ENCODE measurements at places on chromosomes 16 and 17.

DNA sequence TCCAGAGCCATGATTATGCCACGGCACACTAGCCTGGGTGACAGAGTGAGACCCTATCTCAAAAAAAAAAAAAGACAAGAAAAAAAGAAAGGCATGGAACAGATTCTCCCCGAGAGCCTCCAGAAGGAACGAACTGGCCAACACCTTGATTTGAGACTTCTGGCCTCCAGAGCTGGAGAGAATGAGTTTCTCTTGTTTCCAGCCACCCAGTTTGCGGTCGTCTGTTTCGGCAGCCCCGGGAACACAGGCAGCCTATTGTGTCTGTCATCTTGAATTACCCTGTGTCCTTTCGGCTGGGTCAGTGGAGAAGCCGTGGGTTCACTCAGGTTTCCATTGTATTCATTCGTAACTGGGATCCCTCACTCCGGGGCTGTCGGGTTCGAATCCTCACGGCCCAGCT lies 83.9 kb downstream of the RPA1 start:
- no peak for DNase-seq

- peak; percentile 51 for DNase-seq
These were observed 32.8 kb downstream of the MYO15A start for GRCh38 chr17:18141210-18141803.

DNA sequence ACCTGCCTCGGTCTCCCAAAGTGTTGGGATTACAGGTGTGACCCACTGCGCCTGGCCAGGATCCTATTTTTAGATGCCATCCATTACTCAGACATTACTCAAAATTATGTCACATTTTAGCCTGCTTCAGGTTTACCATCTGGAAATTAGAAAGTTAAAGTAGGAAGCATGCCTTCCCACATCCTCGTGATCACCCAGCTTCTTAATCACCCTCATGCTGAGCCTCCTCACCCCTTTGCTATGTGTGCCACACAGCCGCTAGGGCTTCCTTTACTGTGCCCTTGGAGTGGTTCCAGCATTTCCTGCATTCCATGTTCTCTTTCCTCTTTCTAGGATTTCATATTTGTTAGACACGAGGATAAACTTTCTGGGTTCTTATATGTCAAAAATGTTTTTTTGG lies 9.3 kb downstream of the ADORA2B start:
- DNase-seq: no peak

DNA sequence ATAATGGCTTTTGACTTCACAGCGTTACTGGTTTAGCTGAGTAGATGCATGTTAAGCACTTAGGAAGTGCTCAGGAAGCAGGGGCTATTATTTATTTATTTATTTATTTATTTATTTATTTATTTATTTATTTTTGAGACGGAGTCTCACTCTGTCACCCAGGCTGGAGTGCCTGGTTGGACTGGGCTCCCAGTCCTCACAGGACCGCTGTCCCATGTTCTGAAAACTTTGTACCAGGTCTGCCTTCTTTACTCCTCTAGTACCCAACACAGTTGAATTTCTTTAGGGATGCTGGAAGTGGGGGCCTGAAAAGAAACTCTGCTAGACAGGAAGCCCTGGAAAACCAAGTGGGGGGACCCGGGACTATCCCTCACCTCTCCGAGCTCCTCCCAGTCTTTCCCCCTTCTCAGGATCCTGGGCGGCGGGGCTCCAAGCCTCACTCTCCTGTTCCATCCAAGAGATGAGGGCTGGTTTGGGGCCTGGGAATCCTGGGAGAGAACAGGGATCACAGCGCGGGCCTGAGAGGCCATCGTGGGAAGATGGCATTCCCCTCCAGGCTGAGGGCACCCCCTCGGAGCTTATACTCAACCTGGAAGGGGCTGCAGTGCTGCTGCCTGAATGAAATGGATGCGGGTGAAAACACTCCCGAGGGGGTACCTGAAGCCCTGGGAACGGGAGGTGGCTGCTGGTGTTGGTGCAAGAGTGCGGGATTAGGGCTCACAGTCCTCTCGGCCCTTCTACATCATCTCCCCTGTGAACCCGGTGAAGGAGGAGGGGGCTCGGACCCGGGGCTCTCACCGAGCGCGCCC lies 674 bp downstream of the ZNF688 start:
- no peak for DNase-seq

DNA sequence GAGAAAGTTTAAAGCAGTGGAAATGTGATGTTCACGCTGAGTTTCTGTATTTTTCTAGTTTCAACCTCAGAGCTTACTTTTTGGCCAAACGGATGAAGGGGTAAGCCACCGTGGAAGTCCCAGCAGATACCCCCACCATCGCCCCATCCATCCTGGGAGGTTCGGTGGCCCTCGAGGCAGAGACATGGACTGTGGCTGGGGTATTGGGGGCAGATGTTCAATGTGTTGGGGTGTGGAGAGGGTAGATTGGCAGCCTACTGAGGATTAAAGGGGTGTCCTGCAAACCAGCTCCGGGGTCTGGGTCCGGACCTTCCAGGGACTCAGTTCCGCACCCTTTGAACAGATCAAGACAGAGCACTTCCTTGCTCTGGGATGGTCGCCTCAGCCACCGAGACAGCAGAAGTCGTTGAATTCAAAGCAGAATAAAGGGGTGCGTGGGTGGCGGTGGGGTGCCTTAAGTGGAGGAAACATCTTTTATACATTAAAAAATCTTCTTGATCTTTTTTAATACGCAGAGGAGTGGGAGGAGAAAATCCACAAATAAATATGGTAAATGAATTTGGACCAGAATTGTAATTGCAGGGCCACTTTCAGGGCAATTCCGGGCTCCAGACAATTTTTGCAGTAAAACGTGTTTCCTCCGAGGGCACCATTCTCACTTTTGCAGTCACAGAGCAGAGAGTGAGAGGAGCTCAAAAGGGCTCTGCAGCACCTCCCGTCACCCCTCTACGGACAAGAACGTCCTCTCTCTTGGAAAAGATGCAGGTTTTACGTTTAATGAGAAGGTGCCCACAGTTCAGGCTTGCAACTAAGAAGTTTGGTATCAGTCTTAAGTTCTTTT lies 8.2 kb upstream of the CBX8 start:
- DNase-seq: no peak

DNA sequence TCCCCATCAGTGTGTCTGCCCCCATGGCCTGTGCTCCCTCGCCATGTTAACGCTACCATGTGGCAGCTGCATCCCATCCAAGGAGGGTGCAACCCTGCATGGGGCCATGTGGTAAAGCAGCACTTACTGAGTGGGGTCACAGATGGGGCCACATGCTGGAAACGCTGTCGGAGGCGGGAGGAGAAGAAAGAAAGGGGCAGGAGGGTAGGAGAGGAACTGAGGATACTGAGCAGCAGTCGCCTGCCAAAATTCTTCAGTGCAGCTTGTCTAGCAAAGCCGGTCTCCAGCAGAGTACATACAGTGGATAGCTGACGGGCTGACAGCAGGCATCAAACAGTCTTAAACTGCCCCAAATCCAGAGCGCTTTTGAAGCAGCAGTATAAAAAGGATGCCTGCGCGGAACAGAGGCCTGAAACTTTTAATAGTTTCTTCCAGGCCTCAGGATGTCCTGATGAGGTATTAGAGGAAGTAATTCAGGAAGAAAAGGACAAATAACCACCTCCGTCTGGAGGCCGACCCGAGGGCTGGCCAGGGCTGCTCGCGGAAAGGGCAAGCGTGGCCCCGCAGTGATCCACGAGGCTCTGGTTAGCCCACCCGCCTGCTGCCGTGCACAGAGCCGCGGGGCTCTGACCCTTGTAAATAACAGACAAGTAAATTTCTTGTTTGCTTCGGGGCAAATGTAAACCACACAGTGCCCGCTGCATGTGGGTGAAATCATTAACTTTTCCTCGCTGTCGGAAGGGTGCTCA lies 149.0 kb downstream of the CCDC182 start:
- DNase-seq: no peak

GRCh38 chr16:57735755-57736418 lies at the start of gene KATNB1:
TSS of gene KATNB1 (plus strand) at chr16:57735770. CDS start at chr16:57737244, 1,474 bp downstream.
- DNase-seq: no peak

GRCh38 chr16:10385725-10386516 lies at the start of gene ATF7IP2:
TSS of gene ATF7IP2 (plus strand) at chr16:10386061. CDS start at chr16:10430621, 44,560 bp downstream.
- peak; percentile 84 for DNase-seq

DNA sequence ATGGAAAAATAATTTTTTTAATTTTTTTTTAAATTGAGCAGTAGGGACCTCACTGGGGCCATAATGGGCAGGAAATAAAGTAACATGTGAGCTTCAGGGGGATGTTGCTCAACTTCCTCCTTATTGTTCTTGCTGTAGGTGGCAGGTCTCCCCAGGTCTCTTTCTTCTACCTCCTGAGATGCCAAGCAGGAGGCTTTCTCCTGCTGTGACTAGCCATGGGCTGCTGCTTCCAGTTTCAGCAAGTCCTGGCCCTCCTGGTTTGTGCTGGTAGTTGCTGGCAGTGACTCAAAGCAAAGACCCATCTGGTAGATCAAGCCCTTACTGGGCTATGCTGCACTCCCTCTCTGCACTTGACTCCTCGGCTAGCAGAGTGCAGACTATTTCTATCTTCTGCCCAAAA lies 2.3 kb downstream of the DPEP2NB start:
- no peak for DNase-seq

- no peak for DNase-seq
These were observed 11.4 kb upstream of the CCL1 start for GRCh38 chr17:34374457-34374856.

DNA sequence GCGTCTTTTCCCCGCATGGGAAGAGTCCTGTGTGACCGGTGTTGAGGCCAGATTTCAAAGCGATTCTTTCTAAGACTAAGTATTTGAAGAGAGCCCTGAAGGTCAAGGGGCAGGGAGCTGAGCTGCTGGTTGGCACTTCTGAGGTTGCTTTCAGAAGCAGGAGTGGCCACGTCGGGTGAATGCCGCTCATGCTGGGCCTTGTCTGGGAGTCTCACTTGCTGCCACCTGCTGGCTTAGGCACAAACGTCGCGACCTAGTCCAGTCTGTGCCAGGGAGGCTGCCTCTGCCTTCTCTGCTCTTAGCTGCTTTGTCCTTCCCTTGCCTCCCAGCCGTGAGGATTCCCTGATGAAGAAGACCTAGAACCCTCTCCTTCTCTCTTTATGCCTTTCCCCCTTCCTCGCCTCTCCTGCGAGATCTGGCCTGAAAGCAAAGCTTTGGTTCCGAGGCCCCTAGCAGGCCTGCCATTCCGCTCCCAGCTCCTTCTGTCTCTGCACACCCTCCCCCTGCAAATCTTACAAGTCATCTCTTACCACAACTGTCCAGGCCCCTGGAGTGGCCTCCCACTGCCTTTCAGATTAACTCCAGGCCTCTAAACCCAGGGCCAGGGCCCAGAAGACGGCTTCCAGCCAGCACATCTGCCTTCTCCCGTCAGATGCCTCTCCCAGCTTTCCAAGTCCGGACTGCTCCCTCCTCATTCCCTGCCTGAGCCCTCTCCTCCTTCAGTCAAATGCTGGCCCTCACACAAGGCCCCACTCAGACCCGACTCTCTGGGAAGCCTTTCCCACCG lies 11.4 kb downstream of the CTNS start:
- no peak for DNase-seq

DNA sequence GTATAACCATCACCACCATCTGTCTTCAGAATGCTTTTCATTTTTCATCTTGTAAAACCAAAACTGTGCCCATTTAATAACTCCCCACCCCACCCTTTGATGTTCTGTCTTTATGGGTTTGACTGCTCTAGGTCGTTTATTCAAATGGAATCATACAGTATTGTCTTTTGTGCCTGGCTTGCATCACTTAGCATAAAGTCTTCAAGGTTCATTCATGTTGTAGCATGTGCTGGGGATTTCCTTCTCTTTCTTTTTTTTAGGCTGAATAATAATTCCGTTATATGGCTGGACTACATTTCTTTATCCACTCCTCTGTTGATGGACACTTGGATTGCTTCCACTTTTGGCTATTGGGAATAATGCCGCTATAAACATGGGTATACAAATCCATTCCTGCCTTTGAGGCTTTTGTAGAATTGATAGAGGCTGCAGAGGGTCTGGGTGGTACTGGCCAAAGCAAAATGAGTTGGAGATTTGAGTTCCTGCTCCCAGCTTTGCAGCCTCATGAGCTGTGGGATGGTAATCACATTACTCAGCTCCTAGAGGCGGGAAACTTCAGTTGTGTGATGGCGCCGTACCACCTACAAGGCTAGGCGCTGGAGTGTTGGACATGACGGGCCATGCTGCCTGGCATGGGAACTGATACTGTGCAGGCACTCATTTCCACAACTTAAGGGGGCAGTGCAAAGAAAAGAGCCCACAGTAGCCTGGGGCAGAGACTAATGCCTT lies 64.8 kb downstream of the CLEC16A start:
- DNase-seq: no peak

DNA sequence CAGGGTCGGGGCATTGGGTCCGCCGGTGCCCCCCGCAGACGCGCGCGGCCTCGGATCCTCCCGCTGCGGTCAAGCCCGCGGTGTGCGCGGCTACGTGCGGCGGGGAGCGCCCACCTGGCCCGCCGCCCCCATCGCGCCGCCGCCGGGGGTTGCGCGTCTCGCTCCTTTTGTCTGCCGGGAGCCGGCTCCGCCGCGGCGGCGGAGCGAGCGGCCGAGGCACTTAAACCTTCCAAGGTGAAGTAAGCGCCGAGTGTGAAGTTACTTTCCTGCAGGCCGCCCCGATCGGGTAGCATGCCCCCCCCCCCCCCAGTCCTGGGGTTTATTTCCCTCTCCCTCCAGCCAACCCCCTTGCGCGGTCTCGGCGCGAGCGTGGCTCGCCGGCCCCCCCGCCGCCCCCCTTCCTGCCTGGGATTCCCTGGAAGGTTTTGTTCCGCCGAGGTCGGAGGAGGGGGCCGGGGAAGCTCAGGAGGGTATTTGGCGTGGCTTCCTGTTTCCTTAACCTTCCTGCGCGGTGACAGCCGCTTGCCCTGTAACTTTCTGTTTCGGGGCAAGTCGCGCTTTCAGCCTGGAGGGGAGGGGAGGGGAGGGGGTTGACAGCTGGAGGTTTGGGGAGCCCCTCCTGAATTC lies 56.6 kb upstream of the GSE1 start:
- DNase-seq: peak; percentile 67

- no peak for DNase-seq
These were observed 57.5 kb upstream of the TOB1 start for GRCh38 chr17:50923611-50924010.

- DNase-seq: no peak
These were observed 2.2 kb downstream of the KRT12 start for GRCh38 chr17:40864661-40865390.

GRCh38 chr16:3612510-3613466 lies 1.4 kb upstream of the SLX4 start:
- DNase-seq: no peak

DNA sequence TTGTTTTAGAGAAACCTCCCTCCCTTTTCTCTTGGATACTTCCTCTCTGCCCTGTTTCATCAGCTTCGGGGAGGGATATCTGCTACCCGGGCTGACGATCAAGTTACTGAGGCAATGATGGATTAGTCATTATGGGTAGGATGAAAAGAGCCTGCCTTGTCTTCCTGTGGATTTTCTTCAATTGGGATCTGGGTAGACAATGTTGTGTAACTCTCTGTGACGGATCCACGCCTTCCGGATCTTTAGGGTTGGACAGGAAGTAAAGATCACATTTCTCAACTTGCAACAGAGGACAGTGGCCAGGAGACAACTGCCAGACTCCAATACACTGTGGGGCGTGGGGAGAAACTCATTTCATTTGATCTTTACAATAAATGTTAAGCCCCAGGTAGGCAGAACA lies 11.3 kb upstream of the CHST6 start:
- DNase-seq: no peak

- DNase-seq: no peak
These were observed 85.6 kb downstream of the FOXL1 start for GRCh38 chr16:86663685-86664521.

GRCh38 chr17:49913226-49914095 lies 55.5 kb upstream of the DLX4 start:
- DNase-seq: no peak

GRCh38 chr17:55348749-55349354 lies 72.8 kb downstream of the MMD start:
- DNase-seq: no peak
